ENCODE measurements at places on chromosomes 7 and 10.

DNA sequence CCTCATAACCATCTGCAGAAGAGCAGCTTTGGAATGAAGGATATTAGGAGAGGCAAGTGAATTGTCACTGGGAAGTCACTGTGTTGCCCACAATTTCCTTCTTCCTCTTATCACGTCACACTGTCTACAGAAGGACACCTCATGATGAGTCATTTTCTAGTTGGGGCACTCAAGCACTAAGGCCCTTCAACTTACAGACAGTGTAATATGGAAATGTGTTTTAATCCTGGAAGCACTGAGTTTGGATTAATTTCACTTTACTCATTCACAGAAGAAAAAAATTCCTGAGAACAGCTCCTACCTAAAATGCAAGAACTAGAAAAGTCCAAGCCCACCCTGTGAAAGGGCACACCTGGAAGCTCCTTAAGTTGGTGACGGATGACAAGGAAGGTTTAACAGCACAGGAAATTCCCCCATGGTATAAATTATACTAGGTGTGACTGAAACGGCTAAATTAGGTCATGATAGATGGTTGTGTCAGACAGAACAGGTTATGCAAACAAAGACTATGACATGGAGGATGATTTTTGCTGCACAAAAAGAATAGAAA lies 56.6 kb downstream of the PARD3 start:
- DNase-seq, result peak; percentile 59

GRCh38 chr10:51892965-51893658 lies 193.7 kb upstream of the CSTF2T start:
- no peak for DNase-seq

GRCh38 chr10:29212597-29212996 lies 76.3 kb upstream of the LYZL1 start:
- DNase-seq, result no peak

- DNase-seq, result peak; percentile 26
Observed at GRCh38 chr7:123643495-123644441, 11.9 kb upstream of the LMOD2 start.

GRCh38 chr10:103765168-103765567 lies 90.2 kb downstream of the SH3PXD2A start:
- DNase-seq, result no peak

- no peak for DNase-seq
Observed at GRCh38 chr10:119805702-119806230, 66.9 kb downstream of the MCMBP start.

DNA sequence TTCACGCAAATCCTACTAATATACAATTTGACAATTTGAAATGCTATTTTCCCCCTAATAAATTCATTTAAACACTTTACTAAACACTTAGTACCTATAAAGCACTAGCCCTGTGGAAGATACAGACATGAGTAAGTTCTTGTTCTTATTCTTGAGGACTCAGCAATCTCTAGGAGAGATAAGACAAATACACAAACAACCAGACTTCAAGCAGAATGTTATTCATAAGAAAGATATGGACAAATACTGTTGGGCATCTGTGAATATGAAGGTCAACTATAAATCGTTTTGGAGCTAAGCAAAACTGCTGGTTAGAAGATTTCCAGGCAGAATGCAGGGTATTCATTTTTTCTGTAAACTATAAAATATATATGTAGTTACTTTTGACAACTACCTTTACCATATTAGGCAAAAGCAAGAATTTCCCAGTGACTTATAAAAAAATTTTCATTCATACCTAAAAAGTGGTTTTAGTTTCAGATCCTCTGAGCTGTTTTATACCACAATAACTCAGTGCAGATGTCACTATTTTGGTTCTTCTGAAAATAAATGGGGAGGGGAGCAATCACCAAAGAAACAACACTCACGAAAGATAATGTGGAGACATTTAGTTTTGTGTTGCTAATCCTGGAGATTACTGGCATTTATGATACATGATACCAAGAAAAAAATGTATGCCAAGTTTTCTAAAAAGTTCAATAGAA lies 3.8 kb downstream of the VPS41 start:
- no peak for DNase-seq
